ENCODE measurements at places on chromosomes 7 and 10.

DNA sequence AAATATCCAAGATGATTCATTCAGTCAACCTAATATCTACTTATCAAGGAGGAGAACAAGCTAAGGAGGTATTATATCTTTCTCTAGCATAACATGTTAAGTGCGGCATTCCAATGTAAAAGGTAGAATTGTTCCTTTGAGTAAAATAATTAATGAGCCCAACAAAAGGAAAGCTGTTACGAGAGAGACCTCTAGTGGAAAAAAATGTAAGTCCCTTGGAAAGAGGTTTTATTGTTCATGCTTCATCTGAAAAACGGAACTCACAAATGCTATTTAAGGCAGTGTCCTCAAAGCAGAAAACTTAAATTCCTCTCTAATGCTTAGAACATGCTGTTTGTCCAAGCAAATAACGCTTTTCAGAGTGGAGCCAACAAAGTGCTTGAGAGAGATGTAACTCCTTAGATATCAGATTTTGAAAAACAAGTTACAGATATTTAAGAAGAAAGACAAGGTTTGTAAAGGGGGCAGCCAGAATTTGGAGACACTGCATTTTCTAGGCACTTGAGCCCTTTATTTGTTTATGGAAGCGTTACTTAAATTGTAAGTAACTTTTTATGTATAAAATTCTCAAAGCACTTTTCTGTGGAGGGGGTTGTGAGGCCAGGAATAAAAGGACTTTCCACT, 119.9 kb downstream of the TFEC start:
- DNase-seq = no peak

GRCh38 chr7:40659231-40659630, 524.4 kb downstream of the SUGCT start:
- DNase-seq = no peak

GRCh38 chr7:36894190-36894589, 169.9 kb upstream of the AOAH start:
- DNase-seq = no peak

DNA sequence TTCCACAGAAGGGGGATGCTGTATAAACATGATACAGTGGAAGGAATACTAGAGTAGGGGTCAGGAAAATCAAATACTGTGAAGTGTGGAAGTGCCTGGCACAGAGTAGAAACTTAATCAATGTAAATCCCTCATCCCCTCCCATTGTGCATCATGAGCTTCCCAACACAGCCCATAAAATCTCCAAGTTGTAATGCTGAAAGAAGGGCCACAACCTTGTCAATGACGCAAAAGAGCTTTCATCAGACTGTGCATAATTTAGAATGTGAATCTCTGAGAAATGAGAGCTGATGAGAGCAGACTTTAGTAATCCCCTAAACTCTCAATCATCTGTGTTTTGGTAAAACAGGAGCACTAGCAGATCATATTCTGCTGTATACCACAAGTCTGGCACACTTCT, 105.2 kb upstream of the IMMP2L start:
- no peak for DNase-seq

- DNase-seq = no peak
Observed at GRCh38 chr7:4883033-4883371, 514 bp downstream of the RADIL start.

- no peak for DNase-seq
Observed at GRCh38 chr7:129907122-129907736, 45.5 kb downstream of the UBE2H start.

DNA sequence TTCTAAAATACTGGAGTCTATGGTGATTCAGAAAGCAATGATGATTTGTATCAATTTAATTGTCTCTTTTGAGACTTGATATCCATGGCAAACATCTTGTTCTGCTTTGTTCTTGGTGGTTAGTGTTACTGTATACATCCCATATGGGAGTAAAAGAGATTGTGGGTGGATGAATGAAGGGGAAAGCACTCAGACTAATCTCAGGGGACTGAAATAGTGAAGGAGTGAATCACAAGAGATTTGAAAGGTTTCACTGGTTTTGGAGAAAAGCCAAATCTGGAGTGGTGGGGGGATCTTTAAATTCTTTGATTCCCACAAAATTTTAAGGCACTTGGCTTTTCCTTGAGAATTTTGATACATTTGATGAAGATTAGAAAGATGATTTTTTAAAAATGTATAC, 369.4 kb downstream of the INHBA start:
- no peak for DNase-seq

GRCh38 chr10:124008187-124008586, 85.2 kb downstream of the CHST15 start:
- no peak for DNase-seq

- DNase-seq = no peak
Observed at GRCh38 chr10:77993620-77994019, 35.7 kb downstream of the POLR3A start.

- DNase-seq = no peak
Observed at GRCh38 chr10:30124704-30125103, 65.3 kb upstream of the JCAD start.

GRCh38 chr7:101081432-101081831, 3.8 kb upstream of the TRIM56 start:
- no peak for DNase-seq

- no peak for DNase-seq
Observed at GRCh38 chr7:91553410-91553895, 289.2 kb downstream of the FZD1 start.

- no peak for DNase-seq
Observed at GRCh38 chr7:2482725-2483451, 6.7 kb upstream of the GRIFIN start.

DNA sequence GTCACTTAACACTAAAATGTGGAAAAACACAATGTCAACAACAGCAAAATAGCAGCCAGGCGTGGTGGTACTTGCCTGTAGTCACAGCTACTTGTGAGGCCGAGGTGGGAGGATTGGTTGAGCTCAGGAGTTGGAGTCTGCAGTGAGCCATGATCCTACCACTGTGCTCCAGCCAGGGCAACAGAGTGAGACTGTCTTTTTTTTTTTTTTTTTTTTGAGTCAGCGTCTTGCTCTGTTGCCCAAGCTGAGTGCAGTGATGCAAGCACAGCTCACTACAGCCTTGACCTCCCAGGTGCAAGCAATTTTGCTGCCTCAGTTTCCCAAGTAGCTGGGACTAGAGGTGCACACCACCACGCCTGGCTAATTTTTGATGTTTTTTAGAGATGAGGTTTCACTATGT, 6.1 kb downstream of the KCTD7 start:
- DNase-seq = no peak

DNA sequence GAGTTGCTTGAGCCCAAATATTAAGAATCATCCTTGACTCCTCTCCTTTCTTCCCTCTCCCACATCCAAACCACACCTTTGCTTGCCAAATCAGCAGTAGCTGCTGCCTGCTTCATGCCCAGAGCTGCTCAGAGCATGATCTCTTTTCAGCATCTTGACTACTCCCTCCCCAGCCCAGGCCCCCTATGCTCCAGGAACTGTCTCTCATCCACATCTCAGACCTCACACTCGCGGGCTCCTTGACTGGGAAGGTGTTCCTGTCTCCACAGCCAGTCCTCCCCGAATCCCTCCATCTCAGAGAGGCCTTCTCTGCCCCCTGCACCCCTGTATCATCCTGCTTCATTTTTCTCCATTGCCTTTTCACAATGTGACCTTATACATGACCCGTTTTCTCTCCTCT, 157.0 kb downstream of the DNAJB6 start:
- no peak for DNase-seq

DNA sequence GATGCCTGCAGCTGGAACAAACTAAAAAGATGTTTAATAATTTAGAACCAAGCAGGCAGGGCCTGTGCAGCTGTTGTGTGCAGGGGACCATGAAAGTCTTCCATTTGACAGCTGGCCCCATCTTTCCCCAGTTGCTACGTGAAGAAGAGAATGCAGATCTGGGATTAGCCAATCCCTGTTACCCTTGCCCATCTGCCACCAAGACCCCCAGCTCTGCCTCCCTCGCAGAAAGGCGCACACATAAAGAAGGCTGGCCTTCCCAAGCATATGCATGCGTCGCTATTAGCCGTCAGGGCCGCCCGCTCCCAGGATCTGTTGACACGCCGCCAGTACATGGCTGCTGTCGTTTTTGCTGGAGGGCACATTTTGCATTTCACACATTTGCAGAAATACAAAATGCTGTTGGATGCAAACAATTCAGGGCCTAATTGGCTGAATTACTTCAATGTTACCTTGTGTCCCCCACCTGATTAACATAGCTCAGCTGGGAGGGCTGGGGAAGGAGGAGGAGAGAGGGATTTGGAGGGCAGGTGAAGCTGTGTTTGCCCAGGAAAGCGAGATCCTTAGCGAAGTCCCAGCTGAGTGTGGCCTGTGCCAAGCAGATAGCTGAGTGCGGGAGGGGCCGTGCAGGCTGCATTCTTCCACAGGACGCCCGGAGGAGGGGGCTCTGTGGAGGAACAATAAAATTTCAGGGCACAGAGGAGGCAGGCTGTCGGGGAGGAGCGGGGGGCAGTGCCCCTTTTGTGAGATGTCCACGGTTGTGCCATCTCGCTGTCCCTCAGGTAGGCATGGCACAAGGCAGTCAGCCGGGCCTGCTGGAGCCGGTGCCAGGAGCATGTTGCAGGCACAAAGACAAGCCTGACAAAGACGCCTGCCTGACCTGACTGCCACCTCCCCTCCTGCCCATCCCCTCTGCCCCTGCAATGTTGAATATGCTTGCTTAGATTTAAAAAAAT, 443.0 kb upstream of the MKI67 start:
- DNase-seq = no peak

DNA sequence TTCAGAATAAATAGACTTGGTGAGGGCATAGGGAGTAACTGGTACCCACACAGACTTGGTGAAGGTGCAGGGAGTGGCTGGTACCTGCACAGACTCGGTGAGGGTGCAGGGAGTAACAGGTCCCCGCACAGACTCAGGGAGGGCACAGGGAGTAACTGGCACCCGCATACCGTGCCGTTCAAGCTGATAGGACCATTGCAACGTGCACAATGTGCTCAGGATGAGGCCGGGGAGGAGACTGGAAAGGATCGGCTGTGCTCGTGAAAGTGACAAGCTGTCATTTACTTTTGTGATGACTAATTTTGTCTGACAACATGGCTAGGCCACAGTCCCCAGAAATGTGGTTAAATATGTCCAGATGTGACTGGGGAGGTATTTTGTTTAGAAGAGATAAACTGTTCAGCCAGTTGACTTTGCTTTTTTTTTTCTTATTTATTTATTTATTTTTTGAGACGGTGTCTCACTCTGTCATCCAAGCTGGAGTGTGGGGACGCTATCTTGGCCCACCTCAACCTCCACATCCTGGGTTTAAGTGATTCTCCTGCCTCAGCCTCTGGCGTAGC, 76.2 kb upstream of the NMT2 start:
- no peak for DNase-seq

GRCh38 chr7:135147341-135147898, 452 bp upstream of the TMEM140 start:
- no peak for DNase-seq

DNA sequence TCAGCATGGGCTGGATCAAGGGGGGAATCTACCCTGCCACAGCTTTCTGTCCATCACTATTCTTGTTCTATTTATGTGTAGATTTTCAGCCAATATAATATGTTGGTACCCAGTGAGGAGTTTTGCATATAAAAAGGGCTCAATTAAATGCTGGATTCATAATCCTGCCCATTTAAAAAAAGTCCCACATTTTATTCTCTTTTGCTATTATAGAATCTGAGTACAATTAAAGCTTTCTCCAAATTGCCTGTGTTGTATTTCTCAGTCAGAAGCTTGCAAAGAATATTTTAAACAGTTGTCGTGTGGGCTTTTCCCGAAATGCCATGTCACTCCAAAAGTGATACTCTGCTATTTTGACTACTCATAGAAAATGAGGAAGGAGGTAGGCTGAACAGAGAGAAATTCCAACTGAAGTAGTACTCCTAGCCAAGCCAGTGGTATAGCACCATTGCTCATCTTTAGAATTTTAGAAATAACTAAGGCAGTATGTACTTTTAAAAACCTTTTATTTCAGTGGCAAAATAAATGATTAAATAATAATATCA, 108.3 kb upstream of the HDAC9 start:
- DNase-seq = no peak

GRCh38 chr10:78471723-78472550, 438.3 kb downstream of the RPS24 start:
- DNase-seq = no peak

GRCh38 chr10:78898341-78899097, 170.2 kb upstream of the ZMIZ1 start:
- DNase-seq = no peak

- DNase-seq = no peak
Observed at GRCh38 chr7:45568536-45569289, 5.5 kb upstream of the ADCY1 start.

DNA sequence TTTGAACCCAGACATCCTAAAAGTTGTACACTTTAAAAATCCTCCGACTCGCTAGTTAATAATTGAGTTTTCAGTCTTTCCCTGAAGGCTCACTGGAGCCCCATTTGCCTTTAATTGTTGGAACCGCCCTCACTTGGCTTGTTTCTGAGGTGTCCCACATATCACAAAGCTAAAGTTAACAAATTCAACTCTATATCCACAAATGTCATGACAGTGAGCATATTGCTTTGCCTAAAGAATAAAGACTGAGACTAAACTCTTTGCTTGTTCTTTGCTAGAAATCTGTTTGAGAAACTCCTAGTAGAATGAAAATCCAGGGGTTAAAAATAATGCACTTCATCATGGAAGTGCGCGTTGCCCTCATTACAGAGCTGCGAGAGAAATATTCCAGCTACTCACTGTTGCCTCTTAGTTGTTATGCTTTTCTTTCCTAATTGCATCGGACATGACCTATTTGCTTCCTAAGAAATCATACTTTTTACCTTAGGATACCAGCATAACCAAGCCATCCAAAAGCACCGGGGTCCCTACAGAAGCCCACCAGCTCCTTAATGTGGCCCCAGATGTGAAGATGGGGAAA, 752 bp downstream of the THSD7A start:
- DNase-seq = no peak

DNA sequence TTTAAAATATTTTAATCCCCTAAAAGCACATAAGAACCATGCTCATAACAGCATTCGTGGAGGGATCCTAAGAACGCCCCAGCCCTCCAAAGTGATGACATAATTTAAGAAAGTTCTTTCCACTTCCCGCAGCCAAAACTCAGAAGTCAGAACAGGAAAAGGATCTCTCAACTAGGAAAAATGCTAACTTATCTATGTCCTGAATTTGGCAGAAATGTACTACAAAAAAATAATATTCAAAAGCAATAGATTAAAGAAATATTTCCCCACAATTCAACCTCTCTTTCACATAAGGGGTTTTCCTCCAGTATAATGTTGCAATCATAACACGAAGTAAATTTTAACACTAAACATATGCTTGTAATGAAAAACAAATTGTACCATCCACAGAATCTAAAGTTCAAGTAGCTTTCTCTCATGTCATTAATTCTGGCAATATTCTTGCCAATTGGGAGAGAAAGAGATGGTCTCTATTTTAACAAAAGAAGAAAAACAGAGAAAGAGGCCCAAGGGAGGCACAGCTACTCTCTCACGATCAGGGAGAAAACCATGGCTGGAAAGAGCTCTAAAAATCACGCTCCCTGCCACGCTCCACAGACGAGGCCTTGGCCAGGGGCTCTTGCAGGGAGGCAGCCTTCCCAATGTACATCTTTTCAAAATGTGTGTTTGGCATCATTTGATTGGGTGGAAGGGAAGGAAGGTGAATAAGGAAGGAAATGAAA, 22.9 kb downstream of the ASB13 start:
- DNase-seq = no peak

- DNase-seq = no peak
Observed at GRCh38 chr10:71232089-71232998, 20.0 kb downstream of the UNC5B start.

- no peak for DNase-seq
Observed at GRCh38 chr10:84944187-84944586, 615.8 kb downstream of the CCSER2 start.
